ENCODE measurements at places on chromosomes 11 and 22.

- no peak for DNase-seq
Measured at GRCh38 chr11:12863605-12864121, 145.5 kb upstream of the RASSF10 start.

DNA sequence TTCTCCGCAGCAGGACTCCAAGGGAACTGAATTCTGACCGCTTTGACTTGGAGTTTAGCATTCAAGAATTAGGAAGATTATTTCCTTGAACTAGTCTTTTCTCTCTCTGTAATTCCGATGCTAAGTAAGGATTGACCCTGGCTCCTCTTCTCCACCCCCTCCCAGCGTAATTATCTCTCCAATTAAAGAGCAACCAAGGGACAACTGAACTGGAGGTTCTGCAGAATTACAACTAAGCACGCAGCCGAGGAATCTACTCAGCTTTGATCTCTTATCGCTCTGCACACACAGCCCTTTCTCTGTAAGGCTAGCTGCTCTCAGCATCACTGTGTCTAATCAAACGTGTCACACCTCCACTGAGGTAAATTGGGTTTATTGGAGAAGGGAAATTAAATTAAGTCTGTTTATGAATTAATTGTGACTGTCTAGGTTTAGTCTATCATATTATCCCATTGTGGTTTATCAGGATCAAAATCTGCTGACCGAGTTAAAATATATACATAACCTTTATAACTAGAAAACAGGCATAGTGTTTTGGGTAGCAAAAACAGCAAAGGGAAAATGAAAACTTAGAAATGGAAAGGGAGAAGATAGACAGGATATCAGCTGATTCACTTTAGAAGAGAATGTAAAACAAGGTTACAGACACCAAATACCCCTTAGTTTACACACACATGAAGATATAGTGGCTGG lies 241.3 kb upstream of the LARGE1 start:
- no peak for DNase-seq

DNA sequence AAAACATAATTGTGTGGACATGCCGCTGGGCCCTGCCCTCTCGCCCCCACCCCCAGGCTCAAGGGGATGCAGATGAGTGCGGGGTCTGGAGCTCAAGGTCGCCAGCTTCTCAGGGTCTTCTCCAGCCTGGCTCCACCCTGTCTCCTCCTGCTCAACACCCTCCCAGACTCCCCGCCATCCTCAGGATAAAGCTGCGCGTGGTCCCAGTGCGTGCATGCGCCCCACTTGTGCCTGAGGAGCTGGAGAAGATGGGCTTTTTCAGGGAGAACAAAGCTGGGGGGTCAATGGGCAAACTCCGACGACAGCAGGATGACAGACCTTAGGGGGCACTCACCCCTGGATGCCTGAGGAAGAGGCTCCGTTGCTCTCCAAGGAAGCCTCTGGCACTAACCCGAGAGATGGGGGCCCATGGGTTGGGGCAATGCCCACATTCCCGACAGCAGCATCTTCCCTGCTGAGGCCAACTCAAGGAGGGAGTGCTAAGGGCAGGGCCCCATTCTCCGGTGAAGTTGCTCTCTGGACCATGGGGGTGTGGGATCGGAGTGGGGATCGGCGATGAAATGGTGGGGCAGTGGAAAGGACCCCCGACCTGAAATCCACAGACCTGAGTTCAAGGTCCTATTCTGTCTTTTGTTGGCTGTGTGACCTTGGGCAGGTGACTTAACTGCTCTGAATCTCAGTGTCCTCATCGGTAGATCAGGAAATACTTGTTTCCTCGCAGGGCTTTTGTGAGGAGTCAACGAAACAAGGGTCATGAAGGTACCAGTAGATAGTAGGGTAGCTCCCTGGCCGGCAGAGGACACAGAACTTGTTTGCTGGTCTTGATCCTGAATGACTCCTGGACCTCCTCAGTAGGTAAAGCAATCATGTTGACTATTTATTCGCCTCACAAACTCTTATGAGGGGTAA lies 47.7 kb downstream of the WNT11 start:
- DNase-seq, result no peak

DNA sequence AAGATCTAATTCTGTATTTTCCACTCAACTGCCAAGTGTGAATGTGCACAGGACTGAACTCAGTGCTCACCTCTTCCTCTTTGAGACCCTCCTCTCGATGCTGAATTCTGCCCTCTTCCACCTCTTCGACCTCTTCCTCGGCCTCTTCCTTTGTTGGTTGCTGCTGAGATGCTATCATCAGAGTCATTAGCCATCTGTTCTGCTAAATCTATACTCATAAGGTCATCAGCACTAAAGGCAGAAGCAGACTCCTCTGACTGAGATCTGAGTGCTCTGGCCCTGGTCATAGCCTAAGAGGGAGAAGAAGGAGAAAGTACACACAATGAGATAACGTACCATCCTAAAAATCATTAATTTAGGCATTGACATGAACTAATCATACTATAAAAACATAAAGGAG lies 45.9 kb upstream of the GPR83 start:
- no peak for DNase-seq

GRCh38 chr11:126602349-126602940 lies 247.0 kb downstream of the ST3GAL4 start:
- DNase-seq, result no peak

All from muscle of arm (tissue), 14 donors.